ENCODE measurements at places on chromosomes 6 and 20. TPM values are rescaled to one million over a fixed set of nuclear protein-coding genes. Genes with fewer than 3 reads are reported as not detected.
A peak's percentile ranks its signal among the peaks of the same experiment; 100 is the strongest.

DNA sequence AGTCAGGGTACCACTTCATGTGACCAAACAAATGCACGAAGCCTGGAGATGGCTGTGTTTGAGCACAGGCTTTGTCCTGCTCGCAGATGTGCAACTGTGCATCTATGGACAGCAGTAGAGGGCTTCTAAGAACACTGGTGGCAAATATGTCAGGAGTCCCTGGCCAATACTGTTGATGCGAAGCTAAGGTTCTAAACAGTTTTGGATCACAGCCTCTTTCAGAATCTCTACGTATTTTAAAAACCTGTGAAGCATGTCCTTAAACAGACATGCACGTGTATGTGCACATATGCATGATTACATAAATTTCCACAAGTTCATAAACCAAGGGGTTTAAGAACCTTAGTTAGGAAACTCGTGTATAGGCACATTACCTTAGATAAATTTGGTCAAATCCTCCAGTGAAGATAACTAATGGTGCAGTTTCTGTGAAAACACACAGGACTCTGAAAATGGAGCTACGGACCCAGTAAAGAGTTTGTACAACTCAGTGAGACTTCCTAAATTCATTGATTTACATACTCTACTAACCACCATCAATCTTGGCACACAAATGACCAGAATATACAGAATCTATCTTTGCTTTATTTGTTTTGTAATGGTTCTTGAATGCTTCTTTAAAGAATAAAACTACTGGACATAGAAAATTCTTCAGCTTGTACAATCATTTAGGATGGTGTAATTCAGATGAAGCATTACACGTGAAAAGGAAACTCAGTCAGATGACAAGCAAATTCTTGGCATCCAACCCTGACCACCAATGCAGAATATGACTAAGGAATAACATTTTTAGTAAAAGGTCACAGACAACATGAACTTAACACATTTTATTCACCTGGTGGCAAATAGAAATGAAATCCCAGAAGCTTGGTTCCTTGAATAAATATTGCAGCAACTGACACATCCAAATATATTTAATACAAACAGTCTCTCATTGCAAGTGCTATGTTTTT is 27.4 kb downstream of the KCNQ5 start:
- no peak for DNase-seq

DNA sequence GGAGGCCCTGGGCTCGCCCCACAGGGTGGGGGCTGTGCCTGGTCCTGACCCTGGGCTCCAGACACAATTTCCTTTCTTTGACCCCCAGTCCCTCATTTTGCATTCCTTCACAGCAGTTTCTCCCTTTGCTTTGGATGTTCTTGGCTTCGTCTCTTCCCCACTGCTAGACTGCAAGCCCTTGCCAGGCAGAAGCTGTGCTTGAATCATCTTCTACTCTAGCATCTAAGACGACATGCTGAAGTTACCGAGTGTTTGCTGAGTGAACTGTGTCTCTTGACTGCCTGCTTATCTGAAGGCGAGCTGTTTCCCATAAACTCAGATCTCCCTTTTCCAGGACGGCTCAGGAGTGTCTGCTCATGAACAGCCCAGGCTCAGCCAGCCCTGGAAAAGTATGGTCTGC is 14.3 kb upstream of the SYNDIG1 start:
- DNase-seq, result no peak

DNA sequence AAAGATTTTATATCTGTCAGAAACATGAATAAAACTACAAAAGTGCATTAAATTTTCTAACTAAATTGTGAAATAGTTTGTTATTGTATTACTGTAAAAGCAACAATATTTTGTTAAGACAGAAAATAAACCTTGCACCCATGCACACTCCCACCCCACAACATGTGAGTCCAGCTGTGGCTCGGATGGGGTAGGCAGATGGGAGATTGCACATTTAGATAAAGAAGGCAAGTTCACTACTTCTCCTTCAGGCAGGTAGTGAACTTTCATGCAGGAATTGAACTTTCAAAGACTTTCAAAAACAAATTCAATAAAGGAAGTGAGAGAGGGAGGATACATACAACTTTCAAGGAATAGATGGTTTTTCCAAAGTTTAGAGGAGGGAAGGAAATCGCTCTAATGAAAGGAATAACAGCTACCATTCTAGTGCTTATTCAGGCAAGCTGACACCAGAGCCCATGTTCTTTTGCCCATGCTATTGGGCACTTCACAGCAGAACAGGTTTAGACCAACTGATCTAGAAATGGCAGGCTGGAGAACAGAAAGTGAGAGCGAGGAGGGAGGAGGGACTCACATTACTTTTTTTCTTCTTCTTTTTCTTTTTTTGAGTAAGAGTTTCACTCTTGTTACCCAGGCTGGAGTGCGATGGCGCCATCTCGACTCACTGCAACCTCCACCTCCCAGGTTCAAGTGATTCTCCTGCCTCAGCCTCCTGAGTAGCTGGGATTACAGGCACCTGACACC is 28.5 kb downstream of the SF3B5 start:
- DNase-seq, result no peak

DNA sequence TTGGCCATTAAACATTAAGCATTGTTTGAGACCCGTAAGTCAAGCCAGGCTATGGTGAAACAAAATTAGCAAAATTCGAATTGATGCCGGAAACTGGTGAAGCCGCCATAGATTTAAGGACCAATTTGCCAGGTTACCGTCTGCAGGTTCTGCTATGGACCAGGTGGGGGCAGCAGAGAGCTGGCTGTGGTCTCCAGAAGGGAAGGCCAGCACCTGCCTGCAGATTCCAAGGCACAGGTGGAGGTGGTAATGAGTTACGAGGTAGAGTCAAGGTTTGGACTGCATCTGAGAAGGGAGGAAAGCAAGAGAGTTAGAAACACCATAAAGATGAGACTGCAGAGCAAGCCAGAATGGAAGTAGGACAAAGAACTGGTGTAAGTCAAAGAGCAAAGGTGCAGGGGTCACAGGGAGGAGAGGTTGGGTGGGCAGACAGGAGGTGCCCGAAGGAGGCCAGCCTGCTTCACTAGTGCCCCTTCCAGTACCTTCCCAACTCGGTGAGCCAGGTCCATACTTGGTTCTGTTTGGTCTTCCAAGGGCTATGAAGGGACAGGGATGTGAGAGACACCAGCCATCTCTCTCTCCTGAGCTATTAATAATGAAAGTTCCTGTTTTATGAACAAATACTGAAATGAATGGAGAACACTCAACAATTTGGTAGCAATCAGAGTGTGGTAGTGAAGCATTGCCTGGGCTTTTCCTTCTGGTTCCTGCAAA is 131.6 kb upstream of the ESR1 start:
- no peak for DNase-seq

DNA sequence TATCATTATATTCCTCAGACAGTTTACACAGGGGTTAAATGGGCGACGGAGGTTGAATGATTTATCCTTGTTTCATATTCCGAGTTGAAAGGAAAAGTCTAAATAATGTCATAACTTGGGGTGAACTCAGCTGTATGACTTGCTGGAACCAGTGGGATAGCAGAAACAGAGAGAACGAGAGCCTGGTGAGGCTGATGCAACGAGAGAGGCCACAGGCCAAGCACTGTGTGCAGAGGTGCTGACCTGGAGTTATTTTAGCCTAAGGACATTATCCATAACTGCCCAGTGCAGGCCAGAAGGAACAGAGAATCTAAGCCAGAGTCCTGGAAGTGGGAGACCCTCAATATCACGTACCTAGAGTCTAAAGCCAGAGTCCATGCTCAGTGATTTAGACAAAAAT is 394.9 kb downstream of the MAFB start:
- DNase-seq, result no peak

- peak; percentile 46 for DNase-seq
Observed at GRCh38 chr20:39874049-39874893, 814.8 kb downstream of the MAFB start.

DNA sequence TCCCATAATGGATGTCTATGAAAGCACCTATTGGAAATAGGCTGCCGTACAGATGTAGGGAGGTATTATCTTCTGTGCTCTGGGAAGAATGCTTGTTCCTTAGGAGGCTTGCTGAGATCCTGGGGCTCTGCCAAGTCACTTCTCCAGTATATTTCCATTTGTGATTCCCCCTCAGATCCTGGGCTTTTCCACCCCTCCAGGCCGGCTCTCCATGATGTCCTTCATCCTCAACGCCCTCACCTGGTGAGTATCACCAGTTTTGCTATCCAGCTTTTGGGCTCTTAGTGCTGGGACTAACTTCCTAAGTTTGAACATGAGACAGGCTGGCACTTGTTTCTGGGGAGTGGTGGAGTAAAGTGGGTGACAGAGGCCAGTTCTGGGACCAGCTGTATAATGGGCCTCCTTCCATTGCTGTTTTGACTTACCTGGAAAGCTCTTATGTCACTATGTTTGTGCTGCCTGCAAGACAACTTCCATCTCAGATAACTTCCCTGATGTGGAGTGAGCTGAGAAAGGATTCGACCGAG is 2.6 kb downstream of the SYS1 start:
- no peak for DNase-seq

GRCh38 chr6:67541586-67541985 is 1093.5 kb upstream of the ADGRB3 start:
- DNase-seq, result no peak

DNA sequence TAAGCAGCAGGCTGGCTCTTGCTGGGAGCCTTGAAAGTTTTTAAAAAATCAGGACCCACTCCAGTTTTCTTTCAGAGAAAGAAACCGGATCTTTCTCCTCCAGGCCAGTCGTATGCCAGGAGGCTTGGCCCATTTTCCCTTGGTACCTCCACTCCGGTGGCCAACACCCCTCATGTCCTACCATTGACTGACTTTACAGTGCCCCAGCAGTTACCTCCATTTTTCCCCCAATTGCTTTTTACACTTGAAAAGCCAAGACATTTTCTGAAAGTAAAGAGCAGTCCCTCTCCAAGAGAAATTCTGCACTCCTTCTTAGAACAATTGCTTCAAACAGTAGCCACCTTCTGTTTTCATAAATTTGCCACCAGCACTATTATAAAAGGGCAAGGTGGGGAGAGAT is 47.7 kb upstream of the SNX9 start:
- DNase-seq, result no peak

DNA sequence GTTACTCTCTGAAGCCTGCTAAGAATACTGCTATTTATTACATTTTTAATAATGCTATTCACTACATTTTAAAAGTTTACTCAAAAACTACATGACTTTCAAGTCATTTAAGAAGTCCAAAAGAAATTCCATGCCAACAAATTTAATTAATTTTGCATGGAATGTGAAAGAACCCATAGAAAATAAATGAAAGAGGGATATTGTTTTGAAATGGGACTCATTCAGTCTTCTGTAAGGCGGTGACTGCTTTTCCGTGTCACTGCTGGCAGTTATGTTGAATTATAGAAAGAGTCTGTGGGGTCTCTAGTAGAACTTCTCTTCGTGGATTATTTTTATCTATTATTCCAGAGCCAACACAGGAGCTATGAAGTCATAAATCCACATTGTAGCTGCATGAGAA is 211.2 kb downstream of the LAMA2 start:
- DNase-seq, result no peak

- DNase-seq, result no peak
Observed at GRCh38 chr6:127880429-127880828, 20.4 kb downstream of the THEMIS start.

The DEFB110 gene
- not detected for polyA plus RNA-seq

The XKR7 gene
- polyA plus RNA-seq, result 0.05 TPM

The HSF2 gene
- polyA plus RNA-seq, result 33.7 TPM

The HAO1 gene
- polyA plus RNA-seq, result not detected

The FAM229B gene
- polyA plus RNA-seq, result 19.0 TPM

Measured in muscle of arm (tissue), 14 donors.